ENCODE measurements at places on chromosomes 7 and 10.
A peak's percentile ranks its signal among the peaks of the same experiment; 100 is the strongest.

DNA sequence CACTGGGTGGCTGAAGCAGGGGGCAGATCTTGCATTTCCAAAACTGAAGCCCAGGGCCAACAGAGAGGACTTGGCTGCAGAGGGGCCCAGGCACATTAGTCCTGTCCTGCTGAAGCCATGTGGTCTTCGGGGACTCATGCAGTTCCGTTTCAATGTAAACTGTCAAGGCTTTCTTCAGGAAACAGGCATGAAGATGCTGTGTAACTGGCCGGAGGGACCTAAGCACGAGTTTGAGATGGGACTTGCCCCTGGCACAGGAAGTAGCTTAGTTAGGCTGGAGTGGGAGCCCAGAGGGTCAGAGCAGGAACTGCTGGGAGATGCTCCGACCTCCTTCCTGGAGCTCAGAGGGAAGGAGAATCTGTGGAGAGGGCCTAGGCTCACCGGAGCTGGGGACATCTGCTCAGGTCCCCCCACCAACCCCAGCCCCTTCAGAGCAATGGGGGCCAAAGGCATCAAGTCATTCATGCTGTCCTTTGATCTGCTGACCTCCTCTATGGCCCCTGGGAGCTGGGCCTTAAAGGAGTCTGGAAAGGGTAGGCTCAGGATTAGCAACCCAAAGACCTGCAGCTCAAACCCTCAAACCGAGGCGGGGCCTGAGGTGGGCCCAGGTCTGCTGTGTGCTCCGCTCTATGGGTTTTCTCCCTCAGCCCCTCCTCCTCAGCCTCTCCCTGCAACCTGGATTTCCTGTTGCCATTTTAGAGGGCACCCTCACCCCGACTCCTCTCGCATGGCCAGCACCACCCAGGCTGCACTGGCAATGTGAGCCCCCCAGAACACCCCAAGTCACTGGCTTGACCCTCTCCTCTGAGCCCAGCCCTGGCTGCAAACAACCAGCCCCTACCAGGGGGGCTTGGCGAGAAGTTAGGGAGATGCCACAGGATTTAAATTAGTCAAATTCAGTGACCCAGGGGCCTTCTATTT is 4.4 kb upstream of the MNX1 start:
- no peak for DNase-seq

- no peak for DNase-seq
Observed at GRCh38 chr7:19110776-19111175, 6.7 kb downstream of the TWIST1 start.

- peak; percentile 74 for DNase-seq
Observed at GRCh38 chr7:1065585-1066241, 21.4 kb downstream of the GPR146 start.

DNA sequence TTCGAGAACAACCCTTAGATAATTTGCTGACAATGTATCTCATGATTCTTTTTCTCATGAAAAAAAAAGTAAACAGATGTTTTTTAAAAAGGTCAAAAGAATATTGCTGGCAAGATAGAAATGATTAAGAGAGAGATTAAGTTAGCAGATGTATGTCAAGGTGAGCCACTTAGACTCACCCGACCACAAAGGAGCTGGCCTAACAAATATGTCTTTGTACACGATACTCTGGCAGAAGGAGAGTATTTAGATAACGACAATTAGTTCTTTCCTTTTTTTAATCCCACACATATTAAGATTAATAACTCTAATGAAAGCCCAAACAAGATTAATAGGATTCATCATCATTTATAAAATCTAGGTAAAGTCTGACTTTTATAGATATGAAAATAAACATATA is 156.7 kb downstream of the RAPGEF5 start:
- no peak for DNase-seq

DNA sequence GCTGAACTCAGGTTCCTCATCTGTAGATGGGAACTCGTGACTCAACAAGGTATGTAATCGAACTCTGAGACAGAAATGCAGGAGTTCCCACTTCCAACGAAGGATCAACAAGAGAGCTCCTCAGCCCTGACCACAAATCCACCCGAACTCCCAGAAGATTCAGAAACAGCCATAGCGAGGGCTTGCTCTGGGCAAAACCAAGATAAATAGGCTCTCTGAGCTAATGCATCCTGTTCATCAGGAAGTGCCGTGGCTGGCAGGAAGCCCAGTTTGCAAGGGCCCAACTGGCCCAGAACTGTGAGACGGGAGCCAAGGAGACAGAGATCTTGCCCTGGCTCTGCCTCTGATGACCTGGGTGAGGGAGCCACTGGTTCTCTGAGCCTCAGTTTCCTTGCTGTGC is 141.7 kb upstream of the PFKP start:
- DNase-seq, result no peak

DNA sequence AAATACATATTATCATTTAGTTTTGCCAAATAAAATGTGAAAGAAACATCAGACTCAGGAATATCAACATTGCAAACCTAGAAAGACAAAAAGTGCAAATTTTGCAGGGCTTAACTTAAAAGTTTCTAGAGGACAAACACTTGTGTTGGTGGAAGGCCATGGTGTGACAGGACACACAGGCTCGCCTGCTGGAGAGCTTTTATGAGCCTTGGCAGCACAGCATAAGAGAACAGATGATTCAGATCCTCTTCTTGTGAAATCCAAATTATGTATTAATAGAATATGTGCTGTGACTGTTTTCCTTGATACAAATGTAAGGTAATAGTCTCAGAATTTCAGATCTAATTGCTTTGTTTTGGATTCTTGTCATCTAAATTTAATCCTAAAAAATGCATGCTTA is 72.9 kb upstream of the ABCB5 start:
- DNase-seq, result no peak

- DNase-seq, result no peak
Observed at GRCh38 chr7:127874951-127875608, 156.2 kb downstream of the LRRC4 start.

- no peak for DNase-seq
Observed at GRCh38 chr10:93352638-93353383, 129.3 kb downstream of the MYOF start.

DNA sequence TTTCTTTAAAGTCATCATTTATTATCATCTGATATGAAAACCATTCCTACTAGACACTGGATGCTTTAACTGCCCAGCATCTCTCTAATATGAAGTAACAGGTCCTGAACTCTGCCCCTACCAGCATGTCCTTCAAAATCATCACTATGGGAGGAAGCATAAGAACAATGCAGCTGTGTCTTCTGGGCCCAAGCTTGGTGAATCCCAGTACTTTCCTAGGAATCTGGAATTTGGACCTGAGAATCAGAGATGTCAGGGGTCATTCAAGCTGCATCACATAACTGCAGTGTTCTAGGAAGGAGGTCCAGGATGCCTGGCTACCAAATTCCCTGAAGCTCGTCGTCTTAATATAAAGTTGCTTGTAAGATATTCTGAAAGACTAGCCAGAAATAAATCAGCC is 182.7 kb downstream of the AHR start:
- DNase-seq, result no peak

DNA sequence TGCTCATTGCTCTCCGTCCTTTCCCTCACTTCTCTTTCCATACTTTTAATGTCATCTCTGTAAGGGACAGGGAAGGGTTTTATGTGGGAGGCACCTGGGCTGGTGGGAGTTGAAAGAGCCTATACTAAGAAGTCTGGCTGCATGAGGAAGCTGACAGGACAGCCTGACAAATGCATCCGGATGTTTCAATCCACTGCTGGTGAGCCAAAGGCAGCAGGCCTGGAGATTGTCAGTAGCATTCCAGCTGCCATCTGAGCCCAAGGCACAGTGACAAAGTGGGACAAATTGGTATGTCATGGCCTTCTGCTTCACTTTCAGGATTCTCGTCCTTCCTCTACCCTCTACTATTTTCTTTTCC is 218.4 kb downstream of the STK31 start:
- no peak for DNase-seq

DNA sequence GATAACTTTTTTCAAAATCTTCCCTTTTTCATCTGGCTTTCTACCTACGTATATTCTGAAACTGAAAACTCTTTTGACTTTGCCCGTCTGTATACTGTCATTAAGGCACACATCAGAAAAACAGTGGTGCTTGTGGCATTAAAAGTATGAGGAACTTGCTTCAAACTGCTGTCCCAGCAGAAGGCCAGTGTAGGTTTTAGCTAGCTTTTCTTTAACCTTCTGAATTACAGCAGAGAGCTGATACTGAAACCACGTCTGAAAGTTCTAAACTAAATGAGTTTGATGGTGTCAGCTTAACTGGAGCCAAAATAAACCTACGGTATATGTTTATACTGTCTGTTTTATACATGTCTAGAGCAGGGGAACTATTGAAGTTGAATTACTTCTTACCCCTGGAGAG is 283.4 kb downstream of the TFEC start:
- no peak for DNase-seq

DNA sequence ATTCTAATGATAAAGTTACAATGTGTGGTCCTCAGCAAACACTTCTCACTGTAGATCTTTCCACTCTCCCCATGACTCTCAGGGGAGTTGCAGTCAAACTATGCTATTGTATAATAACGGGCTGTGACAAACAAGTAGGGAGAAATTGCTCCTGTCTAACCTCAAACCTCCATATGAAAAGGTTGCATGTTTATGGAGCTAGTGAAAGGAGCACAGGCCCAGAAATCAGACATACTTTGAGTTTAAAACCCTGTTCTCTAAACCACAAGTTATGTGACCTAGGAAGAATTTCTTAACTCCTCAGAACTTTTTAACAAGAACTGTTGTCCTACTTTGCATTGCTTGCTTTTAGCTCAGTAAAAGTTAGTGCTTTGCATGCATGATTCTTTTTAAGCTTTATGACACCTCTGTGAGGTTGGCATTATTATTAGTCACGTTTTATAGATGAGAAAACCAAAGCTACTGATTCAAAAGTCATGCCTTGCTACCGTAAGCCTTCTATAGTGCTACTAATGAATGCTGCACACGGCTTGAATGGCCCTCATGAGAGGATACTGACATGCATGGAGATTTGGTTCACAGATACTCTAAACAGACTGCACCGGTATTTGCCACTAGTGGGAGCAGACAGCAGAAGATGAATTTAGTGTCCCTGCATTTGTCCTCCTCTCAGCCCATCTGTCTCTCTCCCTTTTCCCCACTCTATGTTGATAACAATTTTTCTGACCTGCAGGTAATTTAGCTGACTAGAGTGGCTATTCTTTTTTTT is 129.5 kb upstream of the PCGF5 start:
- no peak for DNase-seq

DNA sequence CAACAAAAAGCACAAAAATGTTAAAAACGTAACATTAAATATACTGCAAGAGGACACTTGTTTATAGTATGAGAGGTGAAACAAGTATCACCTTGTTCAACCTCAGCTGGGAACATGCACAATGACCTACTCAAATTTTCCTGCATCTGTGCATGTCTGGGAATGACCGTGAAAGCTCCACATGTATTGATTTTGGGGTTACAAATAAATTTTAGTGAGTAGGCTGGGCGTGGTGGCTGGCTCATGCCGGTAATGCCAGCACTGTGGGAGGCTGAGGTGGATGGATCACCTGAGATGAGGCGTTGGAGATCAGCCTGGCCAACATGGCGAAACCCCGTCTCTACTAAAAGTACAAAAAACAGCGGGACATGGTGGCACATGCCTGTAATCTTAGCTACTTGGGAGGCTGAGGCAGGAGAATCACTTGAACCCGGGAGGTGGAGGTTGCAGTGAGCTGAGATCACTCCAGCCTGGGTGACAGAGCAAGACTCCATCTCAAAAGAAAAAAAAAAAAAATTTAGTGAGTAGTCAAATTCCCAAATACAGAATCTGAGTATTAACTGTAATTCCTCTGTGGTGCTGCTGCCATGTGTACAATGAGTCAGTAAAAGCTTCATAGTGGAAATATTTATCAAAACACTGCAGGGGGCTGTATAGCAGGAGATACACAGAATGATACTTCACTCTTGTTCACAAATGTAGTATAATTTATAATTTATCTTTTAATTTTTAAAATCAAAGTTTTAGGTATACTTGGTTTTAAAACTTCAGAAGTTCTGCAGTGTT is 41.1 kb downstream of the SUGCT start:
- DNase-seq, result no peak

DNA sequence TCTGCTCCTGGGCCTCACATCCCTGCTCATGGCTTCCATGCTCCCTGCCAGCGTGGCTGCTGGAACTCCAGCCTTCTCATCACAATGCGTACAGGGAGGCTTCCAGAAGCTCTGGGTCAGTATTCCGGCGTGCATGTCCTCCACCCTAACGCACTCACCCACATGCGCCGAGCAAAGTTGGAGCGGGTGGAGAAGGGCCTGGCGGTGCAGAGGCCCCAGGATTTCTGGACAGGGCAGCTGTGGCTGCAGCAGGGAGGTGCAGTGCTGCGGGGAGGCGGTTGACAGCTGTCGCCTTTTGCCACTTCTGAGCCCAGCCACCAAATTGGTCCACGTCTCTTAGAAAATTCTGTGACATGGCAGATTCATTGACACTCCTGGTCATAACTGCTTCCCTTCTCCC is 33.6 kb upstream of the FAM20C start:
- no peak for DNase-seq

DNA sequence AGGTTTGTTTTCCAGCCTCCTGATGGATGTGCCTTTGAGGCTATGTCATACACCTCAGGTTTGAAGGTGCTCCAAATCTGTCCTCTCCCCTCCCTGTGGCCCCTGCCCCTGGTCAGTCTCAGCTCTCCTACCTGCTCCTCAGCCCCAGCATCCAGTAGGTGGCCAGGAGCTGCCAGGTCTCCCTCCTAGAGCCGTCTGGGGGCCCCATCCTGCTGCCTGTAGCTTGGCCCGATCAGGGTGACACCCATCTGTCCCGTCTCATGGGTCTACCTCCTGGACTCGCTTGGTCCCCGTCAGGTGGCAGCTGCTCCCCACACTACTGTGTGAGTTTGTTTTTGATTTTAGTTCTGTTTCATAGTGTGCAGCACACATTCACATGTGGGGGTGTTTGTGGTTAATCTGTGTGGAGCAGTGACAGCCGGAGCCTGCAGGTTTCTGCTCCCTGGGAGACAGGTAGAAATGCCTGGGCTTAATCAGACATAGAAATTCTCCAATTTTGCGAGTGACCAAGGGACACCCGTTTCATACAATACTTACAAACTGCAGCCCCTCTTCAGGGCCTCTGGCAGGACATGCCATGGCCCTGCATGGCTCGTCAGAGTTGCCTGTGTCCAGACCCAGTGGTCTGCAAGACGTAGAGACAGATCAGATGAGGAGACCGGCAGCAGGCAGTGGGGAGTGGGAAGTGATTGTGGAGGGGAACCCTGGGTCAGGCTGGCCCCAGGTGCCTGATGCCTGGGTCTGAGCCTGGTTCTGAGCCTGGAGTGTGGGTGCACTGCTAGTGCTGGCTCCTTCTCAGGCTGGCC is 17.1 kb downstream of the ADCY1 start:
- no peak for DNase-seq

GRCh38 chr10:74081192-74081803 is 69.3 kb downstream of the AP3M1 start:
- no peak for DNase-seq

DNA sequence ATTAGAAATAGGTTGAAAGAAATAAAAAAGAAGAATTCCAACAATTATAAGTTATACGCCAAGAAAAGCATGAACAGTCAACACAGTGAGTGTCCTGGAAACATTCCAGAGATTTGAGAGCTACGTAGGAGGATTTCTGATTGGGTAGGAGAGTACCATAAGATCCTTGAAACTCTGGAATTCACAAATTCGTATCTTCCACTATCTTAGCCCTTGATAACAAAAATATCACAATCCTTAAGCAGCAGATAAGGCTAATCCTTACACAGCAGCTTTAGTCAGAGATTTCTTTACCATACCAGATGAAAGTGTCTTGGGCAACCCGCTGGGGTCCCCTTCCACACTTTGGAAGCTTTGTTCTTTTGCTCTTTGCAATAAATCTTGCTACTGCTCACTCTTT is 8.2 kb downstream of the TPK1 start:
- DNase-seq, result no peak

All from activated naive CD4-positive, alpha-beta T cell (primary cell).